ENCODE measurements at places on chromosomes 5 and 9.

GRCh38 chr5:176882567-176882903 lies 16.6 kb downstream of the HK3 start:
- DNase-seq: no peak

DNA sequence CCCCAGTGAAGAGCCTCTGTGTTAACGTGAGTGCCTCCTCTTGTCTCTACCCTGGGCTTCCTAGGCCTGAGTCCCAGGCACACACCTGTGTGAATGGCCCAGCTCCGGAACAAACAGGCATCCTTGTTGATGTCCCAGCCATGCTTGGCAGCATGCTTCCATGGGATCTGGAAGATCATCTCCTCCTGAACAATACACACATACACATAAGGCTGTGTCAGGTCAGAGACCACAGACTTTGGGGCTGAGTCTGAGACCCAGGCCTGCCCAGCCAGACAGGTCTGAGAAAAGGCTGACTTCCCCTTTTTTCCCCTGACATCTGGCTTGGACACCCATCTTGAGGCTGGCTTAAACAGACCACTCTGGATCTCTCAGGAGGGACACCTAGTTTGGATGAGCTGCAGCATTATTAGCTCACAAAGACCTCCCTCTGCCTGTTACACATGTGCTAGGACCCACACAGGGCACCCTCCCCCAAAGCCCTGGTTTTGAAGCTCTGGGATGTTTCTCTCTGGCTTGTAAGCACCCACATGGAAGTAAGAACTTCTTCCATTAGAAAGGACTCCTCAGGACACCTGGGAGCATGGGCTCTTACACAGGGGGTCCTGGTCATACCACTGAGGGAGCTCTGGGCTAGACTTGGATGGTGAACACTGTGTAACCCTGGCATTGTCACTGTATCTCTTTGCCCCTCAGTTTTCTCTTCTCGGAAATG lies 2.6 kb downstream of the IRF1 start:
- no peak for DNase-seq

DNA sequence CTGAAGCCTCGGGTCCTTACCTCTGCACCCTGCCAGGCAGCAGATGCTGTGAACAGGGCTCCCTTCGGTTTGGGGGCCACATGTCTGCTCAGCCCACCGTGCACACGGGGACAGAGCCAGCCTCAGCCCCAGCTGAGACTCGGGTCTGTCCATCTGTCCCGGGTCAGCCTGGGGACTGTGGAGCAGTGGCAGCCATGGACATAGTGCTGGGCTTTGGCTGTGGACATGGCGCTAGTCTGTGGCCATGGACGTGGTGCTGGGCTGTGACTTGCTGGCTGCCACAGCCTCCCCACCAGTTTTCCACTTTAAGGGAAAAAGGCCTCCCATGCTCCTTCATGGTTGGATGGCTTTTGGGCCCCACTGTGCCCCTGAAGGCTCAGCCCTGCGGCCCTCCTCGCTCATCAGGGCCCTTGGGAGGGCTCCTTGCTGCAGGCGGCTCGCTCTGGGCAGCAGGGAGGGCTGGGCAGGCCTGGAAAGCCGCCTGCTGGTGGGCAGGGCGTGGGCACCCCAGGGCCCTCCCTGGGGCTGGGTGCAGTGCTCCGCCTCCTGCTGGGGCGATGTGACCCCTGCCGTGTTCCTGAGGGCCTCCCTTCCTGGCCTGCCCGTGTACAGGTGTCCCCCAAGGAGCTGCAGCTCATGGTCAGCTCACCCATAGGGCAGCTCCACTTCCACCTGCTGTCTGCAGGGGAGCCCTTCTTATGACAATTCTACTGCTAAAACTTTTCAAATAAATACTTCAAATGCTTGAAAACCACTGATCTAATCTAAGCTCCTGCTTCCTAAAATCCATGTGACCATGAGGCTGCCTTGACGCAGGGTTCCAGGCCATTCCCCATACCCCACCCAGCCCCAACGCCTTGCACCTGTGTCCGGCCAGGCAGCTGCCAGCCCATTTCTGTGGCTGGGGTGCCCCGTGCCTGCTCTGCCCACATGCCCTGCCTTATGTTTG lies 112.1 kb upstream of the LMX1B start:
- DNase-seq: no peak

- DNase-seq: no peak
Observed at GRCh38 chr5:146797658-146798057, 80.9 kb downstream of the PPP2R2B start.

- no peak for DNase-seq
Observed at GRCh38 chr5:5398071-5398470, 24.4 kb upstream of the ICE1 start.

Measured in DMS153 (cell line).